ENCODE measurements at places on chromosomes 1 and 21.

GRCh38 chr1:40936931-40937339 is 42.6 kb upstream of the CTPS1 start:
- no peak for DNase-seq

- no peak for DNase-seq
Observed at GRCh38 chr1:160158534-160158933, 7.1 kb downstream of the ATP1A4 start.

- no peak for DNase-seq
Observed at GRCh38 chr1:99374109-99374508, 109.8 kb downstream of the PLPPR4 start.

- DNase-seq = no peak
Observed at GRCh38 chr1:9902060-9902452, 8.0 kb downstream of the CTNNBIP1 start.

GRCh38 chr1:180254854-180255253 is 24.8 kb downstream of the LHX4 start:
- DNase-seq = no peak

- no peak for DNase-seq
Observed at GRCh38 chr21:38823737-38824123, 18.0 kb downstream of the ETS2 start.

GRCh38 chr1:30129001-30129408 is 594.4 kb downstream of the MATN1 start:
- DNase-seq = no peak

DNA sequence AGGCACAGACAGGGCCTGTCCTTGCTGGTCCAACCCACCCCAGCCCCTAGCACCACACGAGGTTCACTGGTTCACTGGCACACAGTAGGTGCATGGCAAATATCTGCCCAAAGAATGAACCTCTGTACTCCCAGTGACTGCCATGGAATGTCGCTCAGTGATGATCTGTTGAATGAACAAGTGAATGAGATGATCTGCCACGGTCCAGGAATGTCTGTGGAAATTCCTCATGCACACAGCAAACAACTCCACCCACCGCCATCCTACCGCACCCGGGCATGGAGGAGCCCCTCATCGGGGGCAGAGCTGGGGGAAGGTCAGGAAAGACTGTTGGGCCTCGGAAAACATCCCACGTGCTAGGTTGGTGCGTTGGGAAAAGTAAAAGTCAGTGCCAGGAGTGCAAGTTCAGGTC is 1.7 kb downstream of the HSPG2 start:
- no peak for DNase-seq

DNA sequence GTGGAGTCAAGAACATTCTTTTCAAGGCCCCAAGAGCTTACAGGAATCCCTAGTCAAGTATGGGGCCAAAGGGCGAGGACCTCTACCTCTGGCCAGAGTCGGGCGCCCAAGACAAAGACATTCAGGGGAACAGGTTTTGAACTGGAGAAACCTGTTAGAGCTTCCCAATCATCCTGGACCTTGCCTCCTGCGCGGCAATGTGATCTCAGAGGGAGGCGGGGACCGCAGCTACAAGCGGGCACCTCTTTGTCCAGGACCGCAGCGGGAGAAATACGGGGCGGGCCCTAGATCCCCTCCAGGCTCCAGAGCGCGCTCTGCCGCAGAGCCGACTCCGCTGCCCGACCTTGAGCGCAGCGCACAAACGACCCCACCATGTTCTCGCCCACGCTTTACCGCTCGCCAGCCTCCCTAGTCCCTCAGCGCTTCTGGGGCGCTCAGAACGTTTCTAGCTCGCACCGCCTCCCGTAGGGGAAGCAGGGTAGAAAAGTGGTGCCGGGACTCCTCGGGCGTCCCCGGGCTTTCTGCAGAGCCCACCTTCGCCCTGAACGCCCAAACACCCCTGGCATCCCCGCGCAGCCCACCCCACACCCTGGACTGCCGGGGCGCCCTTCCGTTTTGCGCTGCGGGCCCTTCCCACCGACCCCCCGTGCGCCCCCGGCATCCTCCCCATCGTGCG is 28.1 kb downstream of the RABIF start:
- DNase-seq = no peak

- DNase-seq = no peak
Observed at GRCh38 chr1:207985996-207986395, 75.1 kb upstream of the CD34 start.

GRCh38 chr1:1754051-1754815 is 24.0 kb downstream of the NADK start:
- no peak for DNase-seq

GRCh38 chr1:111595807-111596206 is 23.8 kb upstream of the RAP1A start:
- DNase-seq = no peak

DNA sequence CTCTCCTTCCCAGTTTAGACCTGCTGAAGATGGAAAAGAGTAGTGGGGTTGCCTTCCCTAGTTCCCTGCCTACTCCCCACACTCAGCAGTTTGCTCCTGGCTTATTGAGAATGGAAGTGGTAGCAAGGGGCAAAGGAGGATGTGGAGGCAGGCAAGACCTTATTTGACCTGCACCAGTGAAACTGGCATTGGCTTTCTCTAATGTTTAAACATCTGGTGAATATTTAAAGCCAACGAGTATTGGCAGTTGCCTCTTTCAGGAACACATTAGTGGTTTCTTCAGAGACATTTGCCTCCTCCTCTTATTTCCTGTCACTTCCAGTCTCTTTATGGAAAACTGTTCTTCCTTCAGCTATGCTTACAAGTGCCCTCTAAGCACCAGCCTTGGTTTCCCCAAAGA is 62.4 kb upstream of the VAV3 start:
- DNase-seq = no peak

- no peak for DNase-seq
Observed at GRCh38 chr1:7674972-7675371, 96.1 kb upstream of the VAMP3 start.

DNA sequence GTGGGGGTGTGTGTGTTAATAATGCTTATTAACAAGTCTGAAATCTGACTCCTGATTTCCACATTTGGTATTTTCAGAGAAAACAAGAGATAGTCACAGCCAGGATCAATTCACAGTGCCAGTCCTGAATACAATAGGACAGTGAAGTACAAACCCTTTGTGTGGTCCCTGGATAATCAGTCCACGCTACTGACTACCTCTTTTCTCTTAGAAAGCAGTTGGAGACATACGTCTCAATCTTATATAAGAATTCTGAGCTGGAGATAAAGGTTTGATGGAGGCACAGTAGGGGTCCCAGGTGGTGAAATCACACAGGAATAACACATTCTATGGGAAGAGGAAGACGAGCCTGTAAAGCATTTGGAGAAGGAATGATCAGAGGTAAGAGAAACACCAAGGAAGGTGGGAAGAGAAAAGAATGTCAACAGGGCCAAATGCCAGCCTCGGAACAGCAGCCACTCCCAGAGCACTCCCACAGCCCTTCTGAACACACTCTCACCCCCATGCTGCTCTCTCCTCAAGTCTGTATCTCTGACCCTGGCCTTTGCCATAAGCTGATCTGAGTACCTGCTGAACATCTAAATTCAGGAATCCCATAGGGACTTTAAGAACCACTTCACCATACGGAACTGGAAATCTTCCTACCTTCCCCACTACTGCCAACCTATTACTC is 48.6 kb downstream of the TRAF5 start:
- no peak for DNase-seq

GRCh38 chr21:34698270-34699015 is 29.6 kb downstream of the CLIC6 start:
- no peak for DNase-seq

GRCh38 chr1:11187494-11187893 is 1.7 kb upstream of the ANGPTL7 start:
- DNase-seq = no peak

GRCh38 chr1:15352128-15352957 is 57.3 kb upstream of the EFHD2 start:
- no peak for DNase-seq

DNA sequence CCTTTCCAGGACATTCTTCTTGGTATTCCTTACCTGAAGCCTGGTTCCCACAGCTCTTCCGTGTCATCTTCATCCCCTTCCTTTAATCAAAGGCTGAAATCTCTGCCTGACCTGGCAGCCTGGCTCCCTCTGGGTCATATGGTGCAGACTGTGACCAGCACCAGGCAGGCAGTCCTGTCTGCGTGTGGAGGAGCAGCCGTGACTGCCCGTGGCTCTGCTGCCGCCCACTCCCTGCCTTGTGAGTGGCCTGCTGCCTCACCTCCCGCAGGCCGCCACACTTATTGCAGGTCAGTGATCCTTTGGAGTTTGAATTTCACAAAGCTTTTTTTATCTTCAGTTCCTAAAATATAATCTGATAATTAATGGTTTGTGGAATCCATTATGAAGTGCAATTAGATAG is 36.2 kb upstream of the EPHA8 start:
- no peak for DNase-seq

DNA sequence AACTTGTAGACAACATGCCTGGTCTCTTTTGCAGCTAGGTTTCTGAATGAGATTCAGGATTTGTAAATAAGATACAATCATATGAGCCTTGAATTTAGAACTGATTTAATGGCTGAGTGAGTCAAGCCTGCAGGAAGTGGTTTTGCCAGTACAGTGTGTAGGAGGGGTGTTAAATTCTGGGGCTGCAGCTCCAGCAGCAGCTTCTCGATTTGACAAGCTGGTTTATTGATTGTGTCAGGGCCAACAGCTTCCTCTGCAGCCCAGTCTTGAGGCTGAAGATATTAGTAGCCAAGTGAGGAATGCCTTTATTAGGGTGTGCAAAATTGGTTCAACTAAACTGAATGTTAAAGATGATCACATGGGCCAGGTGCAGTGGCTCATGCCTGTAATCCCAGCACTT is 11.5 kb upstream of the PLA2G5 start:
- DNase-seq = no peak

- no peak for DNase-seq
Observed at GRCh38 chr1:1173793-1174415, at the start of gene TTLL10. TTLL10 (plus strand) TSS chr1:1173880; CDS start chr1:1179216, 5,336 bp downstream.

GRCh38 chr1:204017032-204017431 is 55.9 kb upstream of the SOX13 start:
- no peak for DNase-seq

- DNase-seq = no peak
Observed at GRCh38 chr1:1560178-1560577, 14.5 kb downstream of the SSU72 start.

DNA sequence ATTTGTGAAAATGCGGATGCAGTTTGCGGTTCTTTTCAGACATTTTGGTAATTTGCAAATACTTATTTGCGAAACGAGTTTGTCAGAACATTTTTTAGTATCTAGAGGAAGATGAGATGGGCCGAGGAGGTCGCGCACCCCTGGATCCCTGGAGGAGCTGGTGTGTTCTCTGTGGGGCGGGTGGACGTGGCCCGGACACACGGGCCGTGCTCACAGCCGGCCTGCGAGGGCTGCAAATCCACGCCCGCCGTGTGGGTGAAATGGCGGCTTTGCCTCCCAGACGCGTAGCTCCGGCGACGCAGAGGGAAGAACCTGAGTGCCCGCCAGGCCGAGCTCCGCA is 9.3 kb upstream of the TTLL10 start:
- DNase-seq = no peak

DNA sequence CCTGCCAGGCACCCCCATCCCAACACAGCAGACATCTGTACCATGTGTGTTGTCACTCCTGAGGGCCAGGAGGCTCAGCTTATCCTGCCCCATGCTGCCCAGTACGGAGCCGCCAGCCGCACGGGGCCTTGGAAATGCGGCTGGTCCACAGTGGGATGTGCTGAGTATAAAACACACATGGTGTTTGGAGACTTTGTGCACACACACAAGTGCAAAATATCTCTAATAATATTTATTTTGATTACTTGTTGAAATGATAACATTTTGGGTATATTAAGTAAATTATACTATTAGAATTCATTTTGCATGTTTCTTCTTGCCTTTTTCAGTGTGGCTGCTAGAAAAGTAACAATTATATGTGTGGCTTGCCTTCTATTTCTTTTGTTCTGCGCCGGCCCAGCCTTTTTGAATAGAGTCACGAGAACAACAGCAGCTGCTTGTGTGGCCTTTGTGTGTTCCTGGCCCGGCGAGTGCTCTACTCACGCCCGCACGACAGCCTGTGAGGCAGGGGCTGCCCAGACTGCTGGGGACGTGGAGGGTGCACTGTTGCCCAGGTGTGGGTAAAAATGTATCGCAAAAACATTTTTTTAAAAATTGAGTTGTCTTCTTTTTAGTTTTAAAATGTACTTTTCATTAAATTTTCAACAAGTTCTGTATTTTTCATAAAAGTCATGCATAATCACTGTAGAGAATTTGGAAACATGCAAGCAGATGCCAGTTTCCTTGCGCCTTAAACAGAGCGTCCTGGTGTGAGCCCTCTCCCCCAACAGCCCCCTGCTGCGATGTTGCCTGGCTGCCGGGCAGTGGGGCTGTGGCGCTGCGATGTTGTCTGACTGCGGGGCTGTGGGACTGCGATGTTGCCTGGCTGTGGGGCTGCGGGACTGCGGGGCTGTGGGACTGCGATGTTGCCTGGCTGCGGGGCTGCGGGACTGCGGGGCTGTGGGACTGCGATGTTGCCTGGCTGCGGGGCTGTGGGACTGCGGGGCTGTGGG is 35.5 kb downstream of the COQ8A start:
- DNase-seq = no peak

- DNase-seq = no peak
Observed at GRCh38 chr1:33099290-33100118, 18.6 kb downstream of the AZIN2 start.

DNA sequence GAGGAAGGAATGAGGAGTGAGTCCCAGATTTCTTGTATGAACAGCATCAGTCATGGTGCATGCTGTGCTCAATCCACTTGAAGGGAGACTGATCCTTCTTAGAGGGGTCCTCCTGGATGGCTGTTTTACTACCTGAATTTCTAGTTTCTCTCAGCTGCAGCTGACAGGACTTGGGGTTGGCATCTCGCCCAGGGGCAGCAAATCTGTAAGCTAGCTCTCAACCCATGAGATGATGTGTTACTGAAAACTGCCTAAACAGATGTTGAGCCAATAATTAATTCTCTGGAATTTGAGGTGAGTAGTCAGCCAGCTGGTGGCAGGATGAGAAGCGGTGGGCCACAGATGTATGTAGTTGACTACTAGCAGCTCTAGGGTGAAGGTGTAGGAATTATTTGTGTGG is 19.6 kb downstream of the BACH1 start:
- no peak for DNase-seq

DNA sequence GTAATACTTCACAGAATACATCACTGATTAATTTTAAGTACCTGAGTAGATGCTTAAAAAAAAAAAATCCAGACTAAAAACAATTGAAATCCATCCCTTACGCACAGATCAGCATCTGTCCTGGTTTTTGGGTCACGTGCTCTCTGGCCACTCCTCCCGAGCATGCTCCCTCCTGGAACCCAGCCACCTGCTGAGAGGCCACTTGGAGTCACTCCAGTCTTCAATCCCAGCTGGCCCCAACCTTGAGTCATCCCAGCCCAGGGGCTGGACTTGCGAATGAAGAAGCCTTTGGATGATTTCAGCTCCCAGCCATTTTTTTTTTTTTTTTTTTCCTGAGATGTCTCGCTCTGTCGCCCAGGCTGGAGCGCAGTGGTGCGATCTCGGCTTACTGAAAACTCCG is 8.9 kb downstream of the MAP1LC3C start:
- DNase-seq = no peak

GRCh38 chr1:160163615-160164014 is 12.2 kb downstream of the ATP1A4 start:
- no peak for DNase-seq

GRCh38 chr1:234750922-234751627 is 141.1 kb upstream of the IRF2BP2 start:
- DNase-seq = no peak

GRCh38 chr21:22754746-22755145 is 1756.5 kb downstream of the NCAM2 start:
- DNase-seq = no peak
